IPS DF 6.9 (cell line): ENCODE measurements at places on chromosomes 2 and 18.

GRCh38 chr2:217206016-217206725, 346.3 kb upstream of the TNP1 start:
- DNase-seq: no peak

DNA sequence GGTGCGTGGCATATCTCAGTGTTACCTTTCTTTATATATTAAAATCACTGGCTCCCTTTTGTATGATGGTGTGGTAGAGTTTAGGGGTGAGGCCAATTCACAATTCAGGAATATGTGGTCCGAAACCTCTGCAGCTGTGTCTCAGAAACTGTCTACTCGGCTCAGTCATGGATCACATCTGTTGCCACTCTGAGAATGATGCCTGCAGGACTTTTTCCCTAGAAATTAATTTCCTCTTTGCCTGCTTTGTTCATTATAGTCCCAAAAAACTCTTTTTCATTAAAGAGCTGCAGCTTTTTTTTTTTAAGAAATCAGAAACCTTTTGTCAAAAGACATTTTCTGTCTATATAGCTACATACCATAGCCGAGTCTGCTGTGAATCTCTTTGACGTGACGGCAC, 104.9 kb upstream of the NFATC1 start:
- DNase-seq: no peak

GRCh38 chr18:49585781-49586663, 24.2 kb downstream of the LIPG start:
- DNase-seq: no peak

GRCh38 chr2:26477911-26478253, at the start of gene OTOF:
TSS of gene OTOF (minus strand) at chr2:26478124.
- no peak for DNase-seq

DNA sequence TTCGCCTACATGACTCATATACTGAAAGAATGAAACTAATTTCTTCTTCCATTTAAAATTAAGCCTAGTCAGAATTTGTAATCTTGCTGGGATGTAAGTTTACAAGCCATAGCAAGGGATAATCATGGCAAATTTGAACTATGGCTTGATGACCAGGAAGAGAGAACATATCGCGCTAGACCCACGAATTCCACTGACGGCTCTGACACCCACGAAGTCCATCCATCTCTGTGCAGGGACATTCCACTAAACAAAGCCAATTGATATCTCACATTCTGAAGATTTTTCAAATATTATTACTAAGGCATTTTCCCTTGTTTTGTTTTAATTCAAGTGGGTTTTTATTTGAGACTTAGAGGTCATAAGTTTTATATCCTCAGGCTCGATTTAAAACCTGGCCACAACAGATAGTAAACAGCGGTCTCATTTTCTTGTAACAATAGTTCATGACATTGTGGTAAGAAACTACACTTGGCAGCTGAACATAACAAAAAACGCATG, 113.0 kb downstream of the QPCT start:
- DNase-seq: no peak
